ENCODE measurements at places on chromosomes 12 and 14. TPM values are rescaled to one million over a fixed set of nuclear protein-coding genes. Genes with fewer than 3 reads are reported as not detected.

GRCh38 chr12:51871126-51871525 lies 16.8 kb upstream of the ANKRD33 start:
- no peak for DNase-seq

The HELB gene
- total RNA-seq, result 32.0 TPM

The CIROP gene
- total RNA-seq, result not detected

The BIN2 gene
- total RNA-seq, result 257 TPM

The TMPRSS12 gene
- total RNA-seq, result not detected

GRCh38 chr14:22593189-22593588 lies 4.2 kb upstream of the DAD1 start:
- no peak for DNase-seq

The GLIPR1L1 gene
- total RNA-seq, result not detected

The CLMN gene
- 2.0 TPM for total RNA-seq

- no peak for DNase-seq
Measured at GRCh38 chr12:106248312-106248845, 559 bp upstream of the CKAP4 start.

GRCh38 chr12:65300679-65301349 lies 22.3 kb downstream of the MSRB3 start:
- no peak for DNase-seq

GRCh38 chr12:113762155-113762881 lies 203.8 kb downstream of the RBM19 start:
- no peak for DNase-seq

GRCh38 chr12:111764120-111764821 lies 2.5 kb upstream of the ALDH2 start:
- no peak for DNase-seq

The SYNDIG1L gene
- total RNA-seq, result 0.13 TPM

The TAS2R30 gene
- 5.0 TPM for total RNA-seq

GRCh38 chr12:108980831-108981618 lies 39.8 kb downstream of the SVOP start:
- DNase-seq, result no peak

DNA sequence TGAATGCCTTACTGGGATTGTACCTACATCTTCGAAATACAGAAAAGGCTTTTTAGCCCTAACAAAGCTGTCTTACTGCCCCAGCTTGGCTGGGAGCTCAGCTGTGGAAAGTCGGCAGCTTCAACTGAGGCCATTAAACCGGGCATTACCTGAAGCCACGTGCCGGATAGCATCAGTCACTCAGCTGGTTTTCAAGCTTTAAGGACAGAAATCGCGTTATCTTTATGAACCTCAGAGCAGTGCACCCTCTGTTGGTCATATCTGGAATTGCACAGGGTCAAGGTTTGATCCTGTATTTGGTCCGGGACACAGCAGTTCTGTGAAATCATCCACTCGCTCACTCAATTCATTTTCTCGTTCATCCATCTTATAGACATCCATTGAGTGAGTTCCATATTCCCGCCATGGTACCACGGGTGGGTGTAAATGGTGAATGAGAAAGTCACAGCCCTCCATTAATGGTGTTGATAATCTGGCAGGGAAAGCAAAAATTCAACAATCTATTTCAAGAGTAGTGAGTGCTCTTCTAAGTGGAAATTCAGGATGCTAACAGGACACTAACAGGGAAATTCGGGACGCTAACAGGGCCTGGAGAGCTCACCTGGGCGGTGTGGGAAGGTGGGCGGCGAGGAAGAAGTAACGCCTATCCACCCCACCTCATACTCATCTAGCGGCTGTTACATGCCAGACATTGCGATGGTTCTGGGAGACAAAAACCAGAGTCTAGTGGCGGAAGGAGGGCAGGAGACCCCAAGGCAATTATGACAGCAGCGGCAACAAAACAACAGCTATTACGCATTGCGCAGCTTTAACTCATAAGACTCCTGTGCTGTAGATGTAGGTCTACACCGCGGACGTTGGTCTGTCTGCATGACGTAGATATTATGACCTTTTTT lies 60.6 kb upstream of the TCL1A start:
- peak; percentile 47 for DNase-seq

DNA sequence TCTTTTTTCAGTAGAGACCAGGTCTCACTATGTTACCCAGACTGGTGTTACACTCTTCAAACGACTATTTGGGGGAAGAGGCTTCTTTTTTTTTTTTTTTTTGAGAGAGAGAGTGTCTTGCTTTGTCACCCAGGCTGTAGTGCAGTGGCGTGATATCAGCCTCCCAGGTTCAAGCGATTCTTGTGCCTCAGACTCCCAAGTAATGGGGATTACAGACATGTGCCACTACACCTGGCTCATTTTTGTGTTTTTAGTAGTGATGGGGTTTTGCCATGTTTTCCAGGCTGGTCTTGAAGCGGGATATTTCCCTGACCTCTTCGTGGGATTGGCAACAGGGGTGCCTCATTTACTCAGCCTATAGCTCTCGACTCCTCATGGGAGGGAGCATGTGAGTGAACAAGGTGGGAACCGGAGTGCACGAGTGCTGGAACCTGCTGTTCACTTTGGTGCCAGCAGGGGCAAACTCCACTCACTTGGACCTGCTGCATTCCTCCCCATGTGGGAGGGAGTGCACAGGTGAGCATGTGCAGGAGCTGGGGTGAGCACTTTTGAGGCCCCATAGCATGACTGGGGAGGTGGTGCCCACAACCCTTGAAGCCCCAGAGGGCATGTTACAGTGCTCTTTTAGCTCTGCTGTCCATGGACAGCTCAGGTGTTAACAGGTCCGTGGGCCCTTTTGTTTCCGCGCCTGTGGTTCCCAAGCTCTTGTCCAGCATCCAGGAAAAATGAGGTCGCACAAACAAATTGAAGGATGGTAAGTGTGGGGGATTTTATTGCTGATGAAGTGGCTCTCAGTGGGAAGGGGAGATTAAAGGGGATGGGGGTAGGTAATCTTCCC lies 79.1 kb upstream of the HECTD1 start:
- DNase-seq, result no peak

DNA sequence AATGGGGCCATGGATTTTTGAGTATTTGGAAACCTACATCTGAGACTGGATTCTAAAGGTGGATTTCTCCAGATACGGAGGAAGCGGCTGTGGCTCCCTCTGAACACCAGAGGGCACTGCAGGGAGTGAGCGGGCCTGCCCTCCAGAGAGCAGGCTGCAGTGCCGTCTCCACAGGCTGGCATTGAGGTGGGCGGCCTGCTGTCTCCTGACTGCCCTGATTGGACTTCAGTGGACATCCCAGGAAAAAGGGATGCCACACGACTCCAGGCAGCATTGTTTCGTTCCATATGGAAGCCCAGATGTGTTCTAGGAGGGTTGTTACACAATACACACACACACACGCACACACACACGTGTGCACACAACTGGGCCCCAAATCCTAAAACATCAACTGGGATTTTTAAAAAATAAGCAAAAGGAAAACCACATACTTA lies 20.9 kb upstream of the ANO2 start:
- DNase-seq, result peak; percentile 30

DNA sequence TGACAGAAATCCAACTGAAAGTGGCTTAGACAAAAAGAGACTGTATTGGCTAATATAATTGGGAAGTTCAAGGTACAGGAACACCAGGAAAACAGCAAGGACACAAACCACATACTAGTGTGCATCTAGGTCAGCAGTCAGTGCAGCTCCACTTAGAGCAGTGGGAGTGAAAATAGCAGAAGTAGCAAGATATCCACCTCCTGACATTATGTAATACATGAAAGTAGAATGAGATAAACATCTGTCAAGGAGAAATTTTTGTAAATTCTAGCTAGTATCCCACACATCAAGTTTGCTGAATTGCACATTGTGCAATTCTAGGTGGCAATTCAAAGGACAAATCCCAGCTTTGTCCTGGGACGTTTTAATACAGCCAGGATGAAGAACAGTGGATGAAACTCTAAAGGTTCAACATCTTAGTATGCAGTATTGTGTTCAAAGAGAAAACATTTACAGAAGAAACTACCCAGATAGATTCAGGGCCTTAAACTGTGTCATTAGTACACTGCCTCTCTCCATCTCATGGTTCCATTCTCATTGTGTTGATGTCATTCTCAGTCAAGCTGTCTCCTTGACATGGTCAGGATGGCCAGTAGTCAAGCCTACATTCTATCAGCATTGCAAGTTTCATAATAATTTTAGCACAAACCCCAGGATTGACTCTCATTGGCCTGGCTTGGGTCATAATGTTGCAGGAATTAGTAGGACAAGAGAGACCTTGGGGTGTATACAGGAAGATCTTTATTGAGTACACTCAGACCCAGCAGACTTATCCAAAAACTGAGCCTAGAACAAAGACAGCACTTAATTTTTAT lies 56.8 kb downstream of the SDR9C7 start:
- DNase-seq, result no peak

DNA sequence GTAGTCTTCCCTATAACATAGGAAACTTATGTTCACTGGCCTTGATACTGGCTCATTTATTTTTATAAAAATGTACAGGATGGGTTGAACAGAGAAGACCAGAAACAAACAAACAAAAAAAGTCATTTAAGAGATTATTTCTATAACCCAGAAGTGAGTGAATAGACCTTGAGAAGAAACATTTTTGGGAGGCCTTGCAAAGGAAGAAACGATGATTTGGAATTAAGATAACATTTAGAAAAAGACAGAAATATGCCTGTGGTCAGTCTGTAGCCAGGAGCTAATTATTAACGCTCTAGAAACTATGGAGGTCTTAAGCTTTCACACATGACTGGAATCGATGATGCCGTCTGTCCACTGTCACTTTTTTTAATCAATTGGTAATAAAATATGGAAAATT lies 264.0 kb downstream of the EGLN3 start:
- DNase-seq, result no peak

DNA sequence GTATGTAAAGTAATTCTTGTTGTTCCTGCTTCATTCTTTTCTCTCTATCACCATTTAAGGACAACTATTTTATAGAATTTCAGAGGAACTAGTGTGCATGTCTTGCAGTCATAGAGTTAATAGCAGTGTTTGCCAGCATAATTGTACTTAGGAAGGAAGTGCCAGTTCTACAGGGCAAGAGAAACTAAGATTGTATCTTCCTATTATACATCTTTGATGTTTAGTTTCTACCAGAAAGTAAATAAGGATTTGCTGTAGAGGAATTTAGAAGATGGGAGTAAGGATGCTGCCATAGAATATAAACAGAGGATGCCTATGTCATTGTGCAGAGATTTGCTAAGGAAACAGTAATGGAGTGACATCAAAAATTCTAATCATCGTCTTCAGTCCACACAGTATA lies 270.9 kb upstream of the NPAS3 start:
- no peak for DNase-seq

DNA sequence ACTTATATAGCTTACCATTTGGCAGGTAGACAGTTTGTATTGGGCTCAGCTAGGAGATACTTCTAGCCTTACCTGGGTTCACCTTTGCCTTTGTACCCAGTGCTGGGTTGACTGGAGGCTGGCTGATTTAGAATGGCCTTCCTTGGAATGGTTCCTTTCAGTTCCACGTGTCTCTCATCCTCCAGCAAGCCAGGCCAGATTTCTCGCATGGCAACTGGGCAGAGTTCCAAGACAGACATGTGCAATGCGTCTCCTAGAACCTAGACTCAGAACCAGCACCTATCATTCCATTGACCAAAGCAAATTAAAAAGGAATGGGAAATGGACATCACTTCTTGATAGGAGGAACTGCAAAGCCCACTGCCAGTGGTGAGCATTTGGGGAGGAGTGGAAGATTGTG lies 79.1 kb upstream of the BDKRB2 start:
- no peak for DNase-seq

All from naive thymus-derived CD8-positive, alpha-beta T cell (primary cell).